Neural progenitor cell (in vitro differentiated cells): ENCODE measurements at places on chromosomes 1 and 21. TPM values are rescaled to one million over a fixed set of nuclear protein-coding genes. Genes with fewer than 3 reads are reported as not detected.

The ADAMTS5 gene
- under 0.01 TPM in 1 of 2 replicates, not detected in the other for total RNA-seq

The ITLN2 gene
- not detected in 2 replicates for total RNA-seq

The YOD1 gene
- 17.7 and 27.0 TPM in 2 replicates for total RNA-seq

The SLC27A3 gene
- total RNA-seq = 8.2 and 10.1 TPM in 2 replicates

The FAM43B gene
- 0.09 TPM in 1 of 2 replicates, not detected in the other for total RNA-seq

The PLPP3 gene
- total RNA-seq = 28.5 and 32.8 TPM in 2 replicates

The EPHB2 gene
- 38.3 and 80.2 TPM in 2 replicates for total RNA-seq

The AK5 gene
- 1.5 and 1.8 TPM in 2 replicates for total RNA-seq

The RNF186 gene
- total RNA-seq = not detected in 2 replicates

The SNRNP40 gene
- 163 and 179 TPM in 2 replicates for total RNA-seq
